Posterior cingulate gyrus (tissue), 11 donors: ENCODE measurements at places on chromosomes 2 and 18.
A peak's percentile ranks its signal among the peaks of the same experiment; 100 is the strongest.

DNA sequence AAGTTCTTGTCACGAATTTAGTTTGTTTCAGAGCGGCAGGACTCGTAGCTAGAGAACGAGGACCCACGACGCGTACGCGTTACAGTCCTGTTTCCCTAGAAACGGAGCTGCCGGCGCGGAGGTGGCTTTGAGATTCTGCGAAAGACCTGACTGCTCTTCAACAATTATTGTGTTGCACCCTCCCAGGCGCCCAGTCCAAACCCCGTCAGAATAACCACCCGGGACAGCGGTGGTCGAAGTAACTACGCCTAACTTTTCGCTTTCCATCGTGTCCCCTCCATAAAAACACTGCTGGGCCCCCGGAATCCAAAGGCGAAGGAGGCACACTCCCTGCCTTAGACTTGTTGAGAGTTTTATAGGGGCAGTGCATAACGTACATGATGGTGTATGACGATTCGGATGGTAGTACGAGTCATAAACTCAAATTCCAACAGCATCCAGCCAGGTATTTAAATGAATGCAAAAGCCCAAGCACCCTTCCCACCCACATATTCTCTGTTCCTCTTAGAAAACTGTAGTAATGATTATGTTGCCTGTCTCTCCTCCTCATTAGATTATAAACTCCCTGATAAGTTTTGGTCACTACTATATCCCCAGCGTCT, 651 bp upstream of the STAM2 start:
- no peak for DNase-seq

DNA sequence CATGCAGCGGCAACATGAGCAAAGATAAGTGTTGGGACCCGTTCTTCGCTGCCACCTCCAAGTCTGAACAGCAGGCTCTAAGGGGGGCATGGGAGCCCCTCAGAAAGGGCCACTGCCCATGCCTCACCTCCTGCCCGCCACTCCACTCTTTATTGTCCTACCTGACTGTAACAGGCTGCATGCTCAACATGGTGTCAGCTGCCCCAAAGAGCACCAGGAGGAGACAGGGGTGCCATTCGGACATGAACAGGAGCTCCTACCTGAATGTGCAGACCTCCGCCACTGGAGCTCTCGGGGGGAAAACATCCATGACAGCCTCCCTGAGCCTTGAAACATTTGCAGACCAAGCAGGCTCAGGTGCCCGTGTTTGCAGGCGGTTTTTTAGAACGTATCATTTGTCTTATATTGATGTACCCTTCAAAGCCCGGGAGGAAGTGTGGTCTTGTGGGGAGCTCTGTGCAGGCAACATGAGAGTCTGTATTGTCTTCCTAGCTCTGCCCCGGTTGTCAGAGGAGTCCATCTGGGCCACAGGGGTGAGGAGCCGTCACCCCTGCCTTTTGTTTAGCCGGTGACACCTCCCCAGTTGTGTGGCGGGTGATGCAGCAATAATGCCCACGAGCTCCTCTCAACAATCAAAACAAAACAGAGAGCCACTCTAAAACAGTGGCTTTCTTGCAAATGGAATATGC, 35.1 kb upstream of the CD8A start:
- no peak for DNase-seq

GRCh38 chr2:78928502-78928901, 97.0 kb upstream of the REG3G start:
- DNase-seq: no peak

GRCh38 chr2:197348721-197349360, 38.3 kb upstream of the ANKRD44 start:
- no peak for DNase-seq

- DNase-seq: no peak
Observed at GRCh38 chr2:20187331-20187730, 37.6 kb downstream of the SDC1 start.

- peak; percentile 47 for DNase-seq
Observed at GRCh38 chr2:231521-232185, 32.2 kb downstream of the SH3YL1 start.

DNA sequence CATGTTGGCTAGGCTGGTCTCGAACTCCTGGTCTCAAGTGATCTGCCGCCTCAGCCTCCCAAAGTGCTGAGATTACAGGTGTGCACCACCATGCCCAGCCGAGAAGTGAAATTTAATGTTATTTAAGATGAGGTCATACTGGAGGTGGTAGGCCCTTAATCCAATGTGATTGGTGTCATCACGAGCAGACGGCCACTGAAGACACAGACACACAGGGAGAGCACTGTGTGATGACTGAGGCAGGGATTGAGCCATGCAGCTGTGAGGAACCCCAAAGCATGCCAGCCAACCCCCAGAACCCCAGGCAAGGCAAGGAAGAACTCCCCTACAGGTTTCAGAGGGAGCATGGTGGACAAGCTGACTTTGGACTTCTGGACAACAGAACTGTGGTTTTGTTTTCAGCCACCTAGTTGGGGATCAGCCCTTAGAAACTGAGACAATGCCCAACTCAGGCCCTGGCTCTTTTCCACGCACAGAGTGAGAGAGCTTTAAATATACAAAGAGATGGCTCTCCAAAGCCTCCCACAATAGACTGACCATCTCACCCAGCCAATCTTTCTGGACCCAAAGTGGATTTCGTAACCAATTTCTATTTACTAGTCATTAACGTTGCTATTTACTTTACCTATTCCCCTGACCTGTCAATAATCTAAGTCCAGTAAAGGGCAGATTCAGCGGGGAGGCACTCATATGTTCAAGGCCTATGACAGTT, 34.2 kb downstream of the TBC1D8 start:
- DNase-seq: no peak

- no peak for DNase-seq
Observed at GRCh38 chr2:99279969-99280695, 20.9 kb downstream of the LYG1 start.

GRCh38 chr2:219230059-219230540, 494 bp downstream of the ANKZF1 start:
- no peak for DNase-seq

- DNase-seq: peak; percentile 93
Observed at GRCh38 chr2:96927405-96928171, 57.7 kb upstream of the SEMA4C start.

- DNase-seq: no peak
Observed at GRCh38 chr2:120440521-120441350, 94.8 kb downstream of the INHBB start.

DNA sequence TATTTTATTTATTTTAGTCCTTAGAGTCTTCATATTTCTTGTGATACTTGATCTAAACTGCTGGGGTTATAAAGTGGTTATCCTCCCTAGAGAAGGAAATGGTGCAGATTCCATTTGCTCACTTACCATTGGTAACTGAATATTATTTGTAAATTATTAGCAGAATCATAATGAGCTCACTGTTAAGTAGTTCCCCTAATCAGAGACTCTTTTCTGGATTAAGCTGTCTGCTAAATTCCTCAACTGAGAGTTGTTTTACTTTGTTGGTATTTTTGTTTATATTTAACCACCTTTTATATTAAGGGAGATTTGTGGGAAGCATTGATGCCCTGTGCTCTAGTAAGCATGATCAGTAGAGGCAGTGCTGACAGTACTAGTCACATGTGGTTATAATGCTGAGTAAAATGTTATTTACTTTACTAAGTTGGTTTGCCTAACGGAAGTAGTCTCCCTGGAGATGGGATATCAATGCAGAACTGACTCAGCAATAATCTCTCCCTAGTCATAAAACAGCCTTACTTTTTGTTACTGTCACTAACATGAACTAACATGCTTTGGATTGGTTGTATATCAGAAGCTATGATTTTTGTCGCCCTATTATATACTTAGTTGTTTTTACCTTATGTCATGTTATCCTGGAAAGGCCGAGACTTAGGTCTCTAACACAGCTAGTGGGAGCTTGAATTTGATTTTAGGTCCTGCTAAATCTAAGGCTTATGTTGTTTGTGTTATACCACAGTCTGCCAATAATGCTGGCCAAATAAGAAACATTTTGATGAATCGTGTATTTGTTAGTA, 166.7 kb downstream of the MCFD2 start:
- no peak for DNase-seq

DNA sequence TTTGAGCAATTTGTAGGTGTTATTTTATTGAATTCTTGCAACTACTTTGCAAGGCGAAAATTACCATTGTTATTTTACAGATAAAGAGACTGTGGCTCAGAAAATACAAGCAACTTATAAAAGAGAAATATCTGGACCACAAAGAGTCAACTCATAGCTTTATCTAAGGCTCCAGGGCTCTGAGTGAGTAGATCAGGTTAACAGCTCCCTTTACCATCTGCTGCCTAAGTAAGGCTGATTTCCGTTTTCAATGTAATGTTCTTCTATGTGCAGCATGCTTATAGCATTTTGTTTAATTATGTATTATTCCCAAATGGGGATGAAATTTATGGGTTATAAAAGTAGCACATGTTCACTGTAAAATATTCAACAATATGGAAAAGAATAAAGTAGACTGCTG, 299.1 kb upstream of the TNP1 start:
- DNase-seq: no peak

GRCh38 chr18:29652797-29653196, 1389.7 kb downstream of the DSC3 start:
- no peak for DNase-seq

DNA sequence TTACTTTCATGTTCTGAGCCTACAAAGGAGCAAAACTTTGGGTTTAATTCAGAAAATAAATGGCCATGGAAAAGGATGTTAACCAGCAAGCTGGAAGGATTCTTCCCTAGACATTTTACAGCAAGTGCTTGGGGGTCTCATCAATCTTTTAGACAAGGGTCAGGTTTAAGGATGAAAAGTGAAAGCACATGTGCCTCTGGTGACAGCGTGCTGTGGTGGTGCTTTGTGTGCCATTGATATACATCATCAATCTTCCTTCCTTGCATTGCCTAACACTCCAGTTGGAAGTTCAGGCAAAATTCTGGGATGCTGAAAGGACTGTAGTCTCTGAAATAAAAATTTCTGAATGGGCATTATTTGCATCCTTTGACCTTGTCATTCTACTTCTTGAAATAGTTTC, 171.2 kb downstream of the KCNE4 start:
- DNase-seq: no peak

DNA sequence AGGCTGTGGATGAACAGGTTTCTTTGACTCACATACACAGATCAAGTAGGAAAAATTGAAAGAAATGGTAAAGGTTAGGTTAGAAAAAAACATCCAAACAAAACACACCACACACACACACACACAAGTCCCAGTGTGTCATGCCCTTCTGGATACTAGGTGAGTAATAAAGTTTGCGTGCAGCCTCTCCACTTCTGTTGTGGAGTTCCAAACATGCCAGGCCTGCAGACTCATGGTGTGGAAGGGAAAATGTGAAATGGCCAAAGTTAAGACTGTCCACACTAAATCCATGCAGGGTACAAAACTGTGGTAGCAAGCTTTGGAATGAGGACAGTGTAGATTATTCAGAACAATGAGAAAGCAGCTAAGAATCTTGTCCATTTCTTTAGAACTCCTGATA, 114.6 kb downstream of the IKZF2 start:
- DNase-seq: no peak

GRCh38 chr2:167134381-167135072, 246.2 kb downstream of the XIRP2 start:
- no peak for DNase-seq

GRCh38 chr2:189952536-189953109, 109.9 kb downstream of the MSTN start:
- DNase-seq: no peak

DNA sequence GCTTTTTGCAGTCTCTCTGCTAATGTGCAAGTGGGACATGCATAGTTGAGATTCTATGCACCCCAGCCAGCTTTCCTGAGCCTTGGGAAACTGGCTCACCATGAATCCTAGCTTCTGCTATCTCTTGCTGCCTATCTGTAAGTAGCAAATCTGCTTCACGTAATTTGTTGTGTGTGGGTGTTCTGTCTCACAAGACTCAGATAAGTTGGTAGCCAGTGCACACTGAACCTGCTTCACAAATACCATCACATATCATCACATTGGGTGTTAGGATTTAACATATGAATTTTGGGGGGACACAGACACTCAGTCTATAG, 13.9 kb upstream of the VRK2 start:
- DNase-seq: no peak

DNA sequence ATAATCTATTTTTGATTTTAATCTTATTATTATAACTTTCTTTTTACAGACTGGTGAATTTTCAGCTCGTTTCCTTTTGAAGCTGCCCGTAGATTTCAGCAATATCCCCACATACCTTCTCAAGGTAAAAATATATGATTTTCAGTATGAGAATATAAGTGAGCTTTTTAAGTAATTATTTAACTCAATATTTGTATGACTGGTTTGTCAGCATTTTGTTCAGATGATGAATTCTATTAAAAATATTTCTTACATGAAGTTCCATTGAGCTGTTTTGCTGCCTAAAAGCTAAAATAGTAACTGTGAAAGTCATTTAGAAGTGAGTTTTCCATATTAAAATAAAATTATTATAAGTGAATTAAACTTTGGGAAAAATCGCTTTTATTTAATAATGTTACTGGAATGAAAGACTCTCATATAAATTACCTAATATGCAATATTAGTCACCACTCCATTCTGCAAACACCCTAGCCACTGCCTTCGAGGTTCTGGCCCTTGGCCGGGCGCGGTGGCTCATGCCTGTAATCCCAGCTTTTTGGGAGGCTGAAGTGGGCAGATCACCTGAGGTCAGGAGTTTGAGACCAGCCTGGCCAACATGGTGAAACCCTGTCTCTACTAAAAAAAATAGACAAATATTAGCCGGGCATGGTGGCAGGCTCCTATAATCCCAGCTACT, 155.3 kb downstream of the BABAM2 start:
- no peak for DNase-seq

DNA sequence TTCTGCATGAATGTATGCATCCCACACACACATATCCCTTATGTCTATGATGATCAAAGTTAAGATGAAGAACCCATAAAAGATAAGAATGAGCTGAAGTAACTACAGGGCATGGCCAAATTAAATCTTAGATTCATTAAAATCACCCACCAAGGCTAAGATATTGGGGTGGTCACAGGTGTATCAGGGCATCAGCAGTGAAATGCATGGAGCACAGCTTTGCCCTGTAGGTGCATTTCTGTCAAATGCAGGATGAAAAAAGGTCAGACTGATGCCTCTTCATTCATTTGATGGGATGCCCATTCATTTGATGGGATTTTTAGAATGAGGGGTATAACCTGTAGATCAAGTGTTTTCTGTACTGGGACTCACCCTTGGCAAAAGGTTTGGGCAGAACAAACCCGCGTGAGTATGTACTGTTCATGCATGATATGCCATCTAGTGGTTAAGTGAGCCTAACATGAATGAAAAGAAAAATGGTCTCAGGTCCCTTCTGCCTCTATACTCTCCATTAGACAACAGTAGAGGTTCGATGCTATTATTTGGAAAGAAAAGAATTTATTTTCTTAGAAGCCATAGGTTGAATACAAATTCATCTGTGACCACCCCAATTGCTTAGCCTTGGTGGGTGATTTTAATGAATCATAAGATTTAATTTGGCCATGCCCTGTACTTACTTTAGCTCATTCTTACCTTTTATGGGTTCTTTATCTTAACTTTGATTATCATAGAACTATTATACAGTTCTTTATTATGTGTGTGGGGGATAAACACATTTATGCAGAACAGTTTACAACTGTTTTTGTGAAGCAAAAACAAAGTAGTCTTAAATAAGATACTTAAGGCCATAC, 43.2 kb upstream of the NOSTRIN start:
- DNase-seq: no peak
